Glutamatergic neuron (in vitro differentiated cells): ENCODE measurements at places on chromosomes 16 and 17. TPM values are rescaled to one million over a fixed set of nuclear protein-coding genes. Genes with fewer than 3 reads are reported as not detected.

DNA sequence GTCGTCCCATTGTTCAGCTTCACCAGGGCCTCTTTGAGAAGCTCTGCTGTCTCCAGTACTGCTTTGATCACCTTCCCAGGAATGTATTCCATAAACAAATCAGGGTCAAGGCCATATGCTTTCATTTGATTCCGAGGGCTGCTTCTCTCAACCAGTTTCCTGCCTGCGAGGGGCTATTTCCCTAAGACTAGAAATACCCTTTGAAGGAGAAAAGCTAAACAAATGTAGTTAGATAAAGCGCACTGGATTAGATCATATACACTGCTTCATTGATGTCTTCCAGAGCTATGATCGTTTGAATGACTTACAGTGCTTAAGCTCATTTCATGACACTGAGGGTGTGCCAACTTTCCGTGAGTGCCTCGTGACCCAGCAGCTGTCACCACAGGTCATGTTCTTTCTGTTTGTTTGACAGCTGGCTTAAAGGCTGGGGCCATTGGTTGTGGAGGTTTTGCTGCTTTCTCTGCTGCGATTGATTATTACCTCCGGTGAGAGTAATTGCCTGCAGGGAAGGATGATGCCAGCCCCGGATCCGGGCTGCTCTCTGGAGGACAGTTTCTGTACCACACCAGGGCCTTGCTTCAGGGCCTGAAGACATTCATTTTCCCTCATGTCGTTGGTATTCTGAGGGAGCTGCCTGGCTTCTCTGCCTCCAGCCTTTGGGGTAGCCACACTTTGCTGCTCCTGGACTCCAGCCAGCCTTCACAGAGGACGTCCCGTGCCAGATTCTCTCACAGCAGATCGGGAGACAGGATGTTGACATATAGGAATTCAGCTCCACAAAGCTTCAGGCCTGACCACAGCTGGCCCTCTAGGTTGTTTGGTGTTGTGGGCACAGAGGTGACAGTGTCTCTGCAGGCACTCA lies 3.9 kb downstream of the TIMM22 start:
- no peak for DNase-seq
- H3K27me3 ChIP-seq = peaks cover 9% of the 10 kb centered on the region

DNA sequence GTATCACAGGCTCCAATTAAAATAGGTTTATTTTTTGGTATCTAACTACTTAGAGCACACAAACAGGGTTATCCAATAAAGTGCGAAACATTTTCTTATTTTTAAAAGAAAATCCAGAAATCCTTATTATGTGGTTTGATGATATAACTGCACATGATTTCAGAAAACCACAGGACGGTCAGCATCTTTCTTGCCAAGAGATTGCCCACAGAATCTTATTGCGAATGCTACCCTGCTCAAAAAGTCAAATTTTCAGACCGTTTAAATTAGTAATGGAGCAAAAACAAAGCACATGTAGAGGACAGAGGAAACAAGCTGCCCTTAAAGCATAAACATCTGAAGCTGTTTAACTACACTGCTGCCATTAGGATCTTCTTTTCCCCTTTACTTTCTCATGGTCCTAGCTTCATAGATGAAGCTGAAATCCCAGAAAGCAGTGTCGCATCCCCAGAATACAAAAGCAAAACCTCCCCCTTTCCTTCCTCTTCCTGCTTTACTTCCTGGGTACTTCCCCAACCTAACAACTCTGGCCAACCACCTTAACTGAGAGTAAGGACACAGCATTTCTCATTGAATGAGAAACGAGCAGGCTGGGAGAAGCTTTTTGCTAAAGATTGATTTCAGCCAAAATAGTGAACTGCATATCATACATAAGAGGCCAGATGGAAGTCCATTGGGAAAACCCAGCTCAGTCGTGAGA lies 43.7 kb downstream of the CMTM4 start:
- no peak overlapping the region for H3K27ac ChIP-seq
- H3K36me3 ChIP-seq = no peaks in the 10 kb centered on the region
- H3K4me3 ChIP-seq = no peak overlapping the region
- H3K27me3 ChIP-seq = peaks cover 2% of the 10 kb centered on the region
- DNase-seq = no peak

DNA sequence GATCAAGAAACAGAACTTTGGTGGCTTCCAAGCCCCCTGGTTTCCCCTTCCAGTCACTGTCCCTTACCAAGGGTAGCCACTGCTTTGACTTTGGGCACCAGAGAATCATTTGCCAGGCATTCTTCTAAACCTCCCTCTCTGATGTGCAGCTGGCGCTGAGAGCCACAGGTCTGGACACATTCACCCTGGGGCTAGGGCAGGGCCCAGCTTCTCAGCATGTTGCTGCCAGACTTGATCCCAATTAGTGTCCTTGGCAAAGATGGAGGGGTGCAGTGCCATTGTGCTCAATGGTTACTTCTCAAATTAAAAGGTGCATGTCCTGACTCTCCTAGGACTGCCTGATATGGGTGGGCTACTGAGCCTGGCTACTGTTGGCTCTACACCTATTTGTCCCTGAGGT lies 7.6 kb upstream of the SLC47A2 start:
- peaks cover 7% of the 10 kb centered on the region for H3K36me3 ChIP-seq
- no peak overlapping the region for H3K27ac ChIP-seq
- no peak overlapping the region for H3K4me3 ChIP-seq
- no peaks in the 10 kb centered on the region for H3K4me1 ChIP-seq
- peaks cover 2% of the 10 kb centered on the region for H3K27me3 ChIP-seq

DNA sequence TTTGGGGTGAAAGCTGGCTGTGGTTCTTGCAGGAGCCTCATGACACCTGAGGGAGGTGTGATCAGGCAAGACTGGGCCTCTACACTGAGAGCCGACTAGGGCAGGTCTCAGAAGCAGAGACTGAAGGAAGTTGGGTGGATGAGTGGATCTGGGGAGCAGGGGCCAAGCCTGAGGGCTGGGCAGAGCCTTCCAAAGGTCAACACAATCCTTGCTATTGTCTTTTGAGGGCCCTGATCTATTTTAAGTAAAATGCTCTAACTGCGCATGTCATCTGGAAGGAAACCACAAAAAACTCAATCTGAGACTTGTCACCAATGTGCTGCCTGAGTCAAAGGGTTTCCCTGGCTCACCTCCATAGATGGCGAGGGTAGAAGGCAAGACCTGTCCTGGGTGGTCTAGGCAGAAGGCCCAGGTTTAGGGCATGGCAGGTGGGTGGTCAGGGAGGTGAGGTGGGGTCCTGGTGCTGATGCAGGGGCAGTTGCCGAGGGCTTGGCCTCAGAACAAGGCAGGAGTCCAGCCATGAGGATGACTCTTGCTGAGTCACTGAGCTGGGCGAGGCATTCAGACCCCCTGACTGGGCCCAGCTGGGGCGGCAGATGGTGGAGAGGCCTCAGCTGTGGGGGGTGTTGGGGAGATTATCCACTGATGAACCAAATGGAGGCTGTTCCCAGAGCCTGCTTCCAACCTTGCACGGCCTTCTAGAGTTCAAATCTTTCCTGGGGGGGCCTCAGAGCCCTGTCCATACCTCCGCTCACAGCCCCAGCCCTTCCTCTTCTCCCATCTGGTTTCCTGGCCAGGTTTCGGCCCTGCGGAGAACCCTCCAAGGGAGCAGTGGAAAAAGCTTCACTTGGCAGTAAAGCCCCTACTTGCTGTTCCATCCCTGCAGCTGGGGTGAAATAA lies 5.1 kb downstream of the MVP start:
- DNase-seq = peak; percentile 84
- peak overlapping the region; percentile 99 for H3K27ac ChIP-seq
- no peaks in the 10 kb centered on the region for H3K36me3 ChIP-seq
- H3K27me3 ChIP-seq = peaks cover 12% of the 10 kb centered on the region
- H3K4me1 ChIP-seq = peaks cover 27% of the 10 kb centered on the region
- peak overlapping the region; percentile 69 for H3K4me3 ChIP-seq

GRCh38 chr17:42929497-42929844 lies 28.9 kb downstream of the G6PC1 start:
- H3K4me1 ChIP-seq = no peaks in the 10 kb centered on the region
- no peak overlapping the region for H3K27ac ChIP-seq
- H3K36me3 ChIP-seq = no peaks in the 10 kb centered on the region
- no peak for DNase-seq

The PRCD gene
- 1.4 TPM for total RNA-seq
